ENCODE measurements at places on chromosomes 13 and 19.

- DNase-seq, result no peak
Observed at GRCh38 chr13:28533125-28533436, 38.2 kb upstream of the FLT1 start.

DNA sequence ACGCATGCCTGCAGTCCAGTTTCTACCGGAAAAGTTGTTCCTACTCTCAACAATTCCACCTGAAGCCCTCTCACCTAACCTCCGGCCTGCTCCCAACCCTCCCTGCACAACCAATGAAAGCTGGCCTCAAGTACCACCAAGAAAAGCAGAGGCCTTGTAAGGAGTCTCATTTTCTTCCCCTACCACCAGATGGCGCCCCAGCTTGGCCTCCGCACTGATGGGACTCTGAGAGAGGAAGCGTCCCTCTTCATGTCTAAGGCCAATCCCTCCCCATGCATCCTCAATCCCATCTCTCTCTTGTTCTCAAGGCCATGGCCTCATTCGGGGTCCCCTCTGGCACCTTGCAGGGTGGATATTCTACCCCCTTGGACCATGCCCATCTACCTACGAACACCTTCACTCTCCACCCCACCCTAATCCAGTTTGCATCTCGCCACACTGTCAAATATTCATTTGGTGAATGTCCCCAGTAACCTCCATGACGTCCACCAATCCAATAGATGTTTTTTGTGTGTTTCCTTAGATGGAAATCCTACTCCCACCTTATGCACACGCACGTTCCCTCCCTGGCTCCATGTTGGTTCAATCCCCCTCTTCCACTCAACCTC, 412.8 kb downstream of the ZNF536 start:
- DNase-seq, result peak; percentile 31

DNA sequence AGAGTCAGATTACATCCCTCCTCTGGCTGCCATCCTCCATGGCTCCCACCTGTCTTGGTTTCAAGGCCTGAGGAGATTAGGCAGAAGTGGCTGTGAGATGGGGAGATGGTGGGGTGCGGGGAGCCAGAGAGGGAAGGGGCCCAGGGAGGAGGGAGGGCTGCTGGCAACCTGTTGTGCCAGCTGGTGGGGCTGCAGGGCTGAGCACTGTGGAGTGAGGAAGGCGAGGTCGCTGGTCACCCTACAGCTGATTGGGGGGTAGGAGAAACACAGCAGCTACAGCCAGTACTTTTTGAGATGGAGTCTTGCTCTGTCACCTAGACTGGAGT, 48.3 kb downstream of the CD320 start:
- no peak for DNase-seq

GRCh38 chr13:114115191-114115671, 17.2 kb downstream of the RASA3 start:
- no peak for DNase-seq

DNA sequence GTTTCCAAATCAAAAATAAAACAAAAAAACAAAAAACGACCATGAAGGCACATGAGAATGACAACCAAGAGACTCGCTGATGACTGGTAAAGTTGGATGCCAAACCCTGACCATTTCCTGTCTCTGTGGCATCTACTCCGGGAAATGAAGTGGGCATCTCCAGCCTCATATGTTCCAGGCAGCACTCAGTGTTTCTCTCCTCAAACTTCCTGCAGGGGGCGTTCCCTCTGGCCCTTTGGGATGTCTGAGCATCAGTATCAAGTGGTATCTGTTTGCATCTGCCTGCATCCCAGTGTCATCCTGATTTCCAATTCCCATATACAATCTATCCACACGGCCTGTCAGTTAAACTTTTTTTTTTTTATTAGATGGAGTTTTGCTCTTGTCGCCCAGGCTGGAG, 9.8 kb upstream of the SIGLEC12 start:
- no peak for DNase-seq

DNA sequence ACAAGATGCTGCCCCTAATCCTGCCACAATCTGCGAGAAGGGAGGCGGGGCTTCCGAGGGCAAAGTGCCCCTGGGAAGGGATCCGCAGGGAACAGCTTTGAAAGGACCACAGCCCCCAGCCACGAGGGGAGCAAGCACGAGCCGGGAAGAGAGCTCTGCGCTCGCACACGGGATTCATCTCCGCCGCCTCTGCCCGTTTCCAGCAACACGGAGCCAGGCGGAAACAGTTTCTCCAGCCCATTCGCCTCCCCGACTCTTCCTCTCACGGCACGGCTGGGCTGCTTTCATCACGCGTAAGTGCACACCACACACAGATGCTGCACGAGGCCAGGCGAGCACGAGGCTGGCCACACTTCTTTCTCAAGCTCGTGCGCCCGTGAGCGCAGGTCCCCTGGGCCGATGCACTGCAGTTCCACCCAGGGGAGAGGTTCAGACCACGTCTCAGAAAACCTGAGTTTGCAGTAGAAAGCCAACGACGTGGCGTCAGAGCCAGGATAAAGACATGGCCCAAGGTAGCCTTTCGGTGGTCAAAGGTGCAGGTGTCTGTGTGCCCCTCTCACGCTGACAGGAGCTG, 33.6 kb downstream of the NAXD start:
- no peak for DNase-seq

- DNase-seq, result no peak
Observed at GRCh38 chr19:48905664-48906063, 5.6 kb downstream of the NUCB1 start.

DNA sequence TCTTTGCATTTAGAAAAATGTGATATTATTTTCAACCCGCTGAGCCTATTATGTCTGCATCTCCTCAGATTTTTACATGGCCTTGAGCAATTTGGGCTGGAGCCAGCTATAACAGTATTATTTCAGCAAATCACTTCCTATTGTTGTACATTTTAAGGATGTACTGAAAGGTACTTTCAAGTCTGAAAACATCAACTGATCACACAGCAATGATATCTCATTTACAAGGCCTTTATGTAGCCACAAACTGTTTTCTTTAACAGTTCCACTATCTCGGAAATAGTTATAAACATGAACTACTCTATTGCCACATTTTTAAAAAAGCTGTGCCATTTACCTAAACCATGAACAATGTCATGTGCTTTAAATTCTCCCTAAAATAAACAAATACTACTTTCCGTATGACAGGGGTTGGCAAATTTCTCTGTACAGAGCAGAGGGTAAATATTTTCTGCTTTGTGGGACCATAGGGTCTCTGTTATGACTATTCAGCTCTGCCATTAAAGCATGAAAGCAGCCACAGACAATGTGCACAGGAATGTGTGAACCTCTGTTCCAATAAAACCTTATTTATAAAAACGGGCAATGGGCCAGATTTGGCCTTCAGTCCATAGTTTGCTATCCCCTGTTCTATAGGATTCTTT, 560.4 kb downstream of the GPC6 start:
- DNase-seq, result no peak

GRCh38 chr19:57773488-57773887, 4.0 kb downstream of the ZNF586 start:
- DNase-seq, result no peak

DNA sequence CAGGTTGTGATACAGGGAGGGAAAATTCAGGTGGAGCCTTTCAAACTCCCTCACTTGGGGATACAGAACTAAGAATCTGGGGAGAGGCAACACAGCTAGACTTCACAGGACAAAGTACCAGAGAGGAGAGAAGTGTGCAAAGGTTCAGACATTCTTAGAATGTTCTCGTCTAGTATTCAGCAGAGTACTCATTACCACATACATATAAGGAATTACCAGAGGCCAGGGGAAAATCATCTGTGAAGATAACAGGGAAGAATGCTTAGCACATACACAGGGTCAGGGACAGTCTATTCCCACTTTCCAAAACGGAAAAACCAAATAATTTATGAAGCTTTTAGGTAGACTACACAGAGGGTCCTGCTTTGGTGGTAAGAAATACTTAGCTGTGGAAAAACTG, 58.1 kb downstream of the TRPC4 start:
- no peak for DNase-seq

DNA sequence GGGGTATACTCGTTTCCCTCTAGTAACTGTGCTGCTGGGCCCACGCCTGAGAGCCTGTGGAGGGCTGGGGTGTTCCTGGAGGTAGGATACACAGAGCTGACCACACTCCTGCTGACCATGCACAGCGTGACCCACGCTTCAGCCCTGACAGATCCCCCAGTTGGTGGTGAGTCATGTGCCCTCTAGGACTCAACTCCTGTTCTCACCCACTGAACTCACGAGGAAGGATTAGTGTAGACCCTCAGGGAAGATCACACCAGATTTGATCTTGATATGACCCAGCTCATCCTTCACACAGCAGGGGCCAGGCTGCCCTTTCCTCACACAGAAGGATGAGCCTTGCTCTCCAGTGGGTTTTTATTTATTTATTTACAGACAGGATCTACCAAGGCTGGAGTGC, 13.3 kb upstream of the ACP7 start:
- DNase-seq, result no peak

DNA sequence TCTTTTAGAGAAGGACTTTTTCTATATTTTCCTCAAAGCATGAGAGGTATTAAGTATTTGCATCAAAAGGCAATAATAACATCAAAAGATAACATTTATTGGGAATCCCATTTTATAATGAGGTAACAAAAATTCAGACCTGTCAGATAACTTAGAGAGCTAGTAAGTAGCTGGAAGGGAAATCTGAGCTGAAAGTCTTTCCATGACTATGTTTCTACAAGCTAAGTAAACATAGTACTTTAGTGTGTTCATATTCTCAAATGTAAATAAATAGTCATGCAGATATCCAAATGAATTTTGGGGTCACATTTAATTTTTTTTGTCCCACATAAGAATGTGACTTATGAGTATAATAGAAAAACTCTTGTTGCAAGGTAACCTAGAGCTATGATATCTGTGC, 87.3 kb upstream of the FBXL3 start:
- no peak for DNase-seq

- no peak for DNase-seq
Observed at GRCh38 chr19:1828279-1829238, 16.5 kb upstream of the ATP8B3 start.

GRCh38 chr19:38971672-38972071, 3.9 kb downstream of the FBXO17 start:
- no peak for DNase-seq

Measured in stimulated activated CD8-positive, alpha-beta memory T cell treated with anti-CD3 and anti-CD28 coated beads, Interleukin-15, amount 100 ng/mL, for 24 hours (primary cell).